Activated CD8-positive, alpha-beta memory T cell treated with anti-CD3 and anti-CD28 coated beads for 1 hour (primary cell): ENCODE measurements at places on chromosomes 11 and 22.
A peak's percentile ranks its signal among the peaks of the same experiment; 100 is the strongest.

- DNase-seq: no peak
Observed at GRCh38 chr11:45812581-45813548, 7.9 kb downstream of the SLC35C1 start.

- DNase-seq: no peak
Observed at GRCh38 chr22:49195636-49196035, 632.0 kb downstream of the BRD1 start.

GRCh38 chr11:47285969-47286770, 16.2 kb downstream of the MADD start:
- no peak for DNase-seq

DNA sequence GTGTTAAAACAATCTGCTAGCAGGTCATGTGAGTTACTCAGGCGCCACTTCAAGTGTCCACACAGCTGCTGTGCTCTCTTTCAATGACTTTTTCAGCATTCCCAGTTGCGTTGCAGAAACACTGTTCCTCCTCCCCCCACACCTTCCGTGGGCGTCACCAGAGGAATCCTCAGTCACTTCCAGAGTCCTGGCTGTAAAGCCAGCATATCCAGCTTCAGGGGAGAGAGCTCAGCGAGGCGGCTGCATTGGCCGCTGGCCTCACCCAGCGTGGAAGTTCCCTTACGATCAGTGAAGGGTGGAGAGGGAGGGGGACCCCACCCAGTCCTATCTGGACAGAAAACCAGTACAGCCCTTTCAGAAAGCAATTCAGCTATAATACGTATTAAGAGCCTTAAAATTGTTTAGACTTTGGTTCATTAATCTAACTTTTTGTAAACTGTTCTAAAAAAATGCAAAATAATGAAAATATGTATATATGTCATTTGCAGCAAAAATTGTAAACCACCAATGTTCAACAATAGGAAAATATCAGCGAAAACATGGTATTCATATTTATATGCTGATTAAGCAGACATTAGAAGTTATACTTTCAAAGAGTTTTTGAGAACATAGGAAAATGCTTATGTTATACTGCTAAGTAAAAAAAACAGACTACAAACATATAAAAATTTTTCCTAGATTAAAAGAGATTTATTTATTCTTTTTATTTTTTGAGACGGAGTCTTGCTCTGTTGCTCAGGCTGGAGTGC, 2.8 kb upstream of the ANO9 start:
- DNase-seq: no peak

DNA sequence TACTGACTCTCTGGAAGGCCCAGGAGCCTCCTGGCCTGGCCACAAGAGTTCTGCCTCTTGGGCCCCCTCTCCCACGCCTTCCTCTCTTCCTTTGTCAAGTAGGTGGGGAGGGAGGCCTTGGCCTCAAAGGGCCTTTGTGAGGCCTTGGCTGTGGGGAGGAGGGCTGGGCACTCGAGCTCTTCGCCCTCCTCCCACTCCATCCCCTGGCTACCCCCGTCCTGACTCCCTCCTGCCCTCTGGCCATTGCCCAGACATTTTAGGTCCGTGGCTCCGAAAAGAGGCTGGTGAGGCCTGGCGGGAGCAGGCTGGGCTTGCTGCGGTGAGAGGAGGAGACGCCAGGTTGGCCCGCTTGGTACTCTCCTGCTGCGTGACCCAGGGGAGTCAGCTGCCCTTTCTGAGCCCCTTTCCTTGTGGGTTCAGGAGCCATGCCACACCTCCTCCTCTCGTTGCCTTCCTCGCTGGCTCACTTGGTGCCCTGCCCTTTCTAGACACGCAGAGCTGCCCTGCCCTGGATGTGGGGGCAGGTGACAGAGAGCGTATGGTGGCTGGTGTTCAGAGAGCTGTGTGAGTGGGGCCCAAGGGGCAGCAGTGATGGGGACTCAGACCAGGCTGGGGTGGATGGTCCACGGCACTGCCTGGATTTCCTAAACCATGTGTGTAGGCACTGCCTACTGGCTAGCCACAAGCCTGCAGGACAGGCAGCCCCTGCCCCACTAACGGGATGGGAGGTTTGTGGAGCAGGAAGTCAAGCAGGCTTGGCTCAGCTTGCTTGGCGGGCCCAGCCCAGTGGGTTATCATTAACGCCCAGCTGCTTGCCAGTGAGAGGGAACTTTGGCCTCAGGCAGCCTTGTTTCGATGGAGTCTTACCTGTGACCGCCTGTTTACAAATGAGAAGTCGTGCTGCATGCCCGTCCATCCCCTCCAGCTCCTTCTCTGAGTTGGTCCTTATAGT, 15.8 kb upstream of the OMP start:
- no peak for DNase-seq

DNA sequence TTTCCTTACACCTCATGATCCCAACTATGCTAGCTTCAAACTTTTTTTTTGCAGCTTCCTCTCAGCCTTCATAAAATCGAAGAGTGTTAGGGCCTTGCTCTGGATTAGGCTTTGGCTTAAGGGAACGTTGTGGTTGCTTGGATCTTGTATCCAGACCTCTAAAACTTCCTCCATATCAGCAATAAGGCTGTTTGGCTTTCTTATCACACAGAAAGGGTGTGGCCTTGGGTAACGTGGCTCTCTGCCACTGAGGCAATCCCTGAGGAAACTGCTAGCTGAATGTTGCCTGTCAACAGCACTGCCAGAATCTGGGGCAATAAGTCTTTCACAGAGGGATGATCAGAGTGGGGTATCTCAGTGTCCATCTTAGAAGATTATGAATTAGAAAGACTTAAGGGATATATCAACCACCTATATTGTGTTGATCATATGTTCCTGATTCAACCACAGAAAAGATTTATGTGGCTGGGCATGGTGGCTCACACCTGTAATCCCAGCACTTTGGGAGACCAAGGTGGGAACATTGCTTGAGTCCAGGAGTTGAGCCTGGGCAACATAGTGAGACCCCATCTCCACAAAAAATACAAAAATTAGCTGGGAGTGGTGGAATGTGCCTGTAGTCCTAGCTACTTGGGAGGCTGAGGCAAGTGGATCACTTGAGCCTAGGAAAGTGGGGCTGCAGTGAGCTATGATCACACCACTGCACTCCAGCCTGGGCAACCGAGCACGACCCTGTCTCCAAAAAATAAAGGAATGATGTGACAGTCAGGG, 12.5 kb upstream of the CUL5 start:
- no peak for DNase-seq

GRCh38 chr22:38056969-38057891, at the start of gene PICK1:
TSS of gene PICK1 (plus strand) at chr22:38057404. CDS start at chr22:38057810, 406 bp downstream.
- DNase-seq: peak; percentile 57

GRCh38 chr11:107427569-107428180, 29.9 kb downstream of the CWF19L2 start:
- DNase-seq: no peak

DNA sequence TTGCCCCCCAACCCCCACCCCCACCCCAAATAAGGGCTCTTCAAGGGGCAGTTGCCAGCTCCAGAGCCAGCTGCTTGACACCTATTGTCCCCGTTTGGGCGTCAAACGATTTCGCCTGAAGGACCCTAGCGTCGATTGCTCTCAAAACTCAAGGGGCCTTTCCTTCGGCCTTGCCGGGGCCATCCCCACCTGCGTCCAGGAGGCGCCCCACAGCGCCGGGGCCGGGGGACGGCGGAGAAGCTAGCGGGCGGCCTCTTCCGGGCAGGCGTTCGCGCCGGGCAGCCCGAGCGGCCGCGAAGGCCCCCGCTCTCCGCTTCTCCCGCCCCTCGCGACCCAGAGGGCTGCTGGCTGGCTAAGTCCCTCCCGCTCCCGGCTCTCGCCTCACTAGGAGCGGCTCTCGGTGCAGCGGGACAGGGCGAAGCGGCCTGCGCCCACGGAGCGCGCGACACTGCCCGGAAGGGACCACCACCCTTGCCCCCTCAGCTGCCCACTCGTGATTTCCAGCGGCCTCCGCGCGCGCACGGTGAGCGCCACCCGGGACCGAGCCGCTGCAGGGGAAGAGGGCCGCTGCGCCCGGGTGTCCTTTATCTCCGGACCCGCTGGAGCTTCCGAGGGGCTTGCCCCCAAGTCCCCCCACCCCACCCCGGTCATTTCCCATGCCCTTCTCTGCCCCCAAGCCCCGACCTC, at the start of gene CAPRIN1:
Gene CAPRIN1 (plus strand): TSS at position 383 of the 687 bp plus-strand sequence. CDS start 690 bp downstream, outside the sequence.
- peak; percentile 53 for DNase-seq

DNA sequence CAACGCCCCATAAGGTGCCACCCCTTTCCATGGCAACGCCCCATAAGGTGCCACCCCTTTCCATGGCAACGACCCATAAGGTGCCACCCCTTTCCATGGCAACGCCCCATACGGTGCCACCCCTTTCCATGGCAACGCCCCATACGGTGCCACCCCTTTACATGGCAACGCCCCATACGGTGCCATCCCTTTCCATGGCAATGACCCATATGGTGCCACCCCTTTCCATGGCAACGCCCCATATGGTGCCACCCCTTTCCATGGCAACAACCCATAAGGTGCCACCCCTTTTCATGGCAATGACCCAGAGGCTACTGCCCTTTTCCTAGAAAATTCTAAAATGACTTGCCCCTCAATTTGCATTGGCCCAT, 72.1 kb downstream of the BRD1 start:
- DNase-seq: no peak
